ENCODE measurements at places on chromosomes 6 and 20.

- no peak for DNase-seq
These were observed 272.7 kb downstream of the GRIK2 start for GRCh38 chr6:101666256-101666655.

GRCh38 chr6:20464041-20464440, 62.4 kb downstream of the E2F3 start:
- no peak for DNase-seq

- no peak for DNase-seq
These were observed 4.1 kb downstream of the EBF4 start for GRCh38 chr20:2696646-2697045.

DNA sequence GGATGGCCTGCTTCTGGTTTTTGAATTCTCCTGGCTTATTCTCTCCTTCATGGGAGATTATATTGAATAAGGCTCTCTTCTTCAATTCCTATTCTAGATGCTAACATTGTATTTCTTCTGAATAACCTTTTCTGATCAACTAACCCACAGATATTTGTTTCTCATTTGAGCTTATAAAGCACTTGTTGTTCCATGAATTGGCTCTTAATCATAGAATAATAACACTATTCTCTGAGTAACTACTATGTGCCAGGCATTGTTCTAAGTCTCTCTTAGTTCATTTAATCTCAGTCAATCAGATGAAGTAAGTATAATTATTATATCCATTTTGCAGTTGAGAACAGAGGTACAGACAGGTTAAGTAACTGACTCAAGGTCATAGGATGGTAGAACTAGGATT, 136.3 kb upstream of the MLIP start:
- DNase-seq = no peak

GRCh38 chr20:8571611-8572010, 439.5 kb downstream of the PLCB1 start:
- DNase-seq = no peak

DNA sequence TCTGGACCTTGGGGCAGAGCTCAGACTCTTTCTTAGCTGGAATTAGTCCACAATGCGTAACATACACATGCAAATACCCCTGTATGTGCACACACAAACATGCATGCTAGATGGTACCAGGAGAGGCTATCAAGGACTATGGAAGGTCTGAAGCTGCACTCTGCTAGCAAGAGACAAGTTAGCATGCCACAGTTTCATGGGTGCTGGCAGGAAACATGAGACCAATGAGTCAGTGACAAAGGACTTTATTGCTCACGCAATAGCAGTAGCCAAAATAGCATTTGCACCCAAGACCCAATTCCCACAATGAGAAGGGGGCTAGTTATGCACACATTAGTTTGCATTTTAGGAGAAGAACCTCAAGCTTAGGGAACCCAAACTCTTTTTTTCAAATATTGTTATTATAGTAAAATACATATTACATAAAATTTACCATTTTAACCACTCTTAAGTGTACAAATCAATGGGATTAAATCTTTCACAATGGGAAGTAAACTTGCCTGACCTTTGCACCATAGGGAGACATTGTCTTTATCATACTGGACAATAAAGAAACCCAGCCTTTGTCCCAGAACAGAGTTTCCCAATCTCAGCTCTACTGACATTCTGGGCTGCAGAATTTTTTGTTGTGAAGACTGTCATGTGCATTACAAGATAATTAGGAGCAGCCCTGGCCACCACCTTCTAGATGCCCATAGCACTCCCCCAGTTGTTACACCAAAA, 69.1 kb downstream of the NRSN1 start:
- DNase-seq = no peak

DNA sequence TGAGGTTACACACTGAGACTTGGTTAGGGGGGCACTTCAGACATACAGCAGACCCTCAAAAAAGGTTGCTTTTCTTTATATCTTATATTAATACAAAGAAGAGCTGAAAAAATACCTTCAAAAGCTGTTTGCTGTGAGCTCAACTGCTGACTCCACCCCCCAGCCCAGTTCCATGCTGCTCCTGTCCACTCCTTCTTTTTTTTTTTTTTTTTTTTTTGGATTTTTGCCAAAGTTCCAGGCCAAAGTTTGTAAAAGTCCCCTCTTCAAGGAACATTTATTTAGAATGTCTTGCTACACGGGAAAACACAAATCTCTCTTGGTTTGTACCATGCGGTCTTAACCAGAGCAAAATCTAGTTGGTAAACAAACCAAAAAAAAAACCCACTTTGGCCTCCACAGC, 85.3 kb upstream of the AKAP12 start:
- DNase-seq = no peak
